ENCODE measurements at places on chromosomes 11 and 22.
A peak's percentile ranks its signal among the peaks of the same experiment; 100 is the strongest.

- no peak for DNase-seq
Observed at GRCh38 chr11:34859496-34859895, 56.7 kb downstream of the APIP start.

DNA sequence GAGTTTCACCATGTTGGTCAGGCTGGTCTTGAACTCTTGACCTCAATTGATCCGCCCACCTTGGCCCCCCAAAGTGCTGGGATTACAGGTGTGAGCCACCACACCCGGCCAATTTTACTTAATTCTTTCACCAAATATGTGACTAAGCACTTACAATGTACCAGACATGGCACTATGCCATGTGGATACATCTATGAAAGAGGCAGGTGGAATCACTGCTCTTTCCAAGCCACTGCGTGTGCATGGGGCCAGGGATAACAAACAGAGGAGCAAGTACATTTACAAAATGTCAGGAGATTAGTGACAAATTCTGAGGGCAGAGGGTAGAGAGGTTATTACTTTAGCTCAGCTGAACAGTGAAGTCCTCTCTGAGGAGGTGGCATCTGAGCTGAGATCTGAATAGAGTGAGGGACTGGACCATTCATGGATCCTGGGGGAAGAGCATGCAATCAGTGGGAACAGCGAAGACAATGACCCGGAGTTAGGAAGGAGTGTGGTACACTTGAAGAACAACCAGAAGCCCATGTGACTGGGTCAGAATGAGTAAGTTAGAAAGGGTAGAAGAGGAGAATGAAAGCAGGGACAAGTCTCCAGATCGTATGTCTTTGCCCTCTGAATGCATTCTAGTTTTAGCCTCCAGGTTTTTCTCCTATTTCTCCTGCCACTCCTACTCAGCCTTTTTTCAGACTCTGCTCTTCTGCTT lies 38.3 kb upstream of the GRAMD1B start:
- DNase-seq = no peak

DNA sequence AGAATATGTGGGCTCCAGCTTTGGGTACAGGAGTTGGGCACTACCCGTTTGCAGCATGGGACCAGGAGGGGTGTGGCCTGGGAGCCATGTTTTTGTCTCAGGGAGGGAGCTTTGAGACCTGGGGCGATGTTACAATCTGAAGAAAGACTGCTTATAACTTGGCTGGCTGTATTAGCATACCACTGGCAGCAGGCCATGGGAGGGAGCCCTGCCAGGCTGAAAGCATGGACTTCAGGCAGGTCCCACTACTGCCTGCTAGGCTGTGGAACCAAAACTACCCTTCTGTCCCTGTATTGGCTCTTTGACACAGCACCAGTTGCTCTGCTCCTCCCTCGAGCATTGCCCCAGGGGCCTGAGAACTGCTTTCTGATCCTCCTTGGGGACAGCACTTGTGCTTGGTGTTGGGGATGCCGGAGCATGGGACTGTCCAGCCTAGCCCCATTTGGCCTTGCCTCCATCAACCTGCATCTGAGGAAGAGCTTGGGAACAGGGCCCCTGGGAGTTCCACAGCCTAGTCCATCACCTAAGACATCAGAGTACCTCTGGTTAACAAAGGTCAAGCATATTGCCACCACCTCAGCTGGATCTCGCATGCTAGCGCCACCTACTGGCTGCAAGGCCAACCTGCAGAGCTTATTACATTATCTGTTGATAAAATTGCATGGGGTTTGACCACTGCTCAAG lies 217.4 kb downstream of the SBF2 start:
- peak; percentile 79 for DNase-seq

DNA sequence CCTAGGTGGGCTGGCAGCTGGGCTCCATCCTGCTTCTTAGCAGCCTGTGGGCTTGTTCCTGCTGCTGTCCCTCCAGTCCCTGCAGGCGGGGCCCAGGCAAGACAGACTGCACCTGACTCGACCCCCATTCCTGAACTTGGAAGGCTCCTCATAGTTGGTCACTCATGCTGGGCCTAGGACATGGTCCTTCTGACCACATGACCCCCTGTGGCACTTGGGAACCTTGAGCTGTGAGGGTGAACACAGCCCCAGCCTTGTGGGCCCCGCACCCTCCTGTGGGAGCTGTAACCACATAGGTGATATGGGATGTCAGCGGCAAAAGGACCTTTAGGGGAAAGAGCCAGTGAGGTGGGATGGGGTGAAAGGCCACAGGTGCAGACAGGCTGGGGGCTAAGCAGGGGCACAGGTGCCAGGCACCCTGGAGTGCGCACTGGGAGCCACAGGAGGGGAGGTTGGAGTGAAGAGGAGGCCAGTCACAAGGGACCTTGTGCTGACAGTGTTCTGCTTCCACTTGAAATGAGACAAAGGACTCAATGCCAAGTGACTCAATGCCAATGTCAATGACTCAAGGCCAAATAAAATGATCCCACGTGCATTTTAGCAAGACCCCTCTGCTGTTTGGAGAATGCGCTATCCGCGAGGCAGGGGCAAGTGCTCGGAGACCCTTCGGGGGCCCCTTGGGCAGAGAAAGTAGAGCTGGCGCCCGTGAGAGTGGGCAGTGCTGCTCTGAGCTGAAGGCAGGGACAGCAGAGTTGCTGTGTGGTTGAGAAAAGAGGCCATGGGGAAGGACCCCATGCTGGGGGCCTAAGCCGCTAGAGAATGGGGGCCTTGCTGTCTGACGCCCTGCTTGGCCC lies 90.7 kb downstream of the MORC2 start:
- DNase-seq = no peak

- peak; percentile 62 for DNase-seq
Observed at GRCh38 chr11:36702330-36703054, 104.5 kb upstream of the RAG2 start.

GRCh38 chr22:17705951-17706900 lies 67.7 kb downstream of the BCL2L13 start:
- DNase-seq = peak; percentile 78

GRCh38 chr22:29040385-29041275 lies 21.0 kb downstream of the C22orf31 start:
- DNase-seq = peak; percentile 88

DNA sequence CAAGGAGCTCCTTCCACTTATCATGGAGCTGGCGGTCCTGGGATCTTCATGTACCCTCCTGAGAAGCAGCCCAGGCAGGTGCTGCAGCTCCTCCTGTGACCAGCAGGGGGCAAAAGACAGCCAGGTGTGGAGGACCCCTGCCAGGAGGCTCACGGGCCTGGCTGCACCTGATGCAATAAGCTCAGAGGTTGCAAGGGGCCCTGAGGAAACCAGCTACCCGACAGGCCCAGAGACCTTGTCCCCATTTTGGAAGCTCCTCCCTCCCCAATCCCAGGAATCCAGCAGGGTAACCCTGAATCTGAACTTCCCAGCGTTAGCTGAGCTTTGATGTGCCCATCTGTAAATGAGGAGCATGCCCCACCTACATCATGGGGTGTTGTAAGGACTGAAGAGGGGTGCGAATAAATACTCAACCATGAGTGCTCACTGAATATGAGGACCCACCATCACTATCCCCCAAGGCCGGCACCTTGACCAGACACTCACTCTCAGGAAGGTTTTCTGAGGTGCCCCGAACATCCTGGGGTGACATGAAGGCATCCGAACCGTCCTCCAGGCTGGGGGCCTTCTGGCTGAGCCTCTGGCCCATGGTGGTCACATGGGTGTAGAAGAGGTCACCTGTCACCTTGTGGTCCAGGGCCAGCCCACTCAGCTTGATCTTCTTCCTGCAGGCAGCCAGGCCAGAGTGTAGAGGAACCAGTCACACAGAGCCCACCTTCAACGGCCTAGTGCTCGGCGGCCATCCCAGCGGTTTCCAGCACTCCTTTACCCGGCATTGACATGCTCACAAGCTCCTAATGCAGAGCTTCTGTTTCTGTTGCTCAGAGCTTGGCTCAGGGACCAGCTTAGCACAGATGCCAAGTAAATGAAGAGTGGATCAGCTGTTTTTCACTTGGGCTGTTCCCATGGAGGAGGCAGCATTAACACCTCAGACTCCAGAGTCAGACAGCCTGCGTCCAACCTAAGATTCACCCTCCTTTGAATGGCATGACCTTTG lies 21.7 kb downstream of the SLC43A1 start:
- peak; percentile 92 for DNase-seq

- no peak for DNase-seq
Observed at GRCh38 chr11:13221722-13222121, 55.9 kb upstream of the BMAL1 start.

GRCh38 chr22:26632422-26633155 lies 10.8 kb downstream of the CRYBA4 start:
- DNase-seq = no peak

- no peak for DNase-seq
Observed at GRCh38 chr22:23553924-23554870, 25.9 kb downstream of the IGLL1 start.

DNA sequence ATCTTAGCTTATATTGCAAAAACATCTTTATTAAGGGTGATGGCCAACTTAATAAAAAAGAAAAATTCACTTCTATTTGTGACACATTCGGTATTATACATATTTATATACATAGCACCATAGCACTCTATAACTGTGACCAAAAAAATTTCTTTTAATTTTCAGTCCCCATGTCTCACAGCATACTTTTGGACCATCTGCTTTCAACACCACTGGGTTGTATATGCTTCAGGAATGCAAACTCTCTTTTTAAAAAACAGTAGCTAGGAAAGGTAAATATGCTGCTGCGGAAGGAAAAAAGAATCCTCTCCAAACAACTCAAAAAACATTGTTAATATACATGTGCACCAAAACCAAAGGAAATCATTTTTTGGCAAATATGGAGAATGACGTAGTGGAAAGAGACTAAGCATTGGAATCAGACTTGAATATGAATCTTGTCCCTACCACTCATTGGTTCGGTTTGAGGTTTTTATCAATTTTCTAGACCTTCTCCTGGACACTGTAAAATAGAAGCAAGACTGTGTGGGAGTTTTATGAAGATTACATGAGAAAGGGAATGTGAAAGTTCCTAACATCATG lies 227.9 kb downstream of the BLID start:
- DNase-seq = no peak

GRCh38 chr11:30859669-30860068 lies 273.5 kb upstream of the MPPED2 start:
- no peak for DNase-seq

DNA sequence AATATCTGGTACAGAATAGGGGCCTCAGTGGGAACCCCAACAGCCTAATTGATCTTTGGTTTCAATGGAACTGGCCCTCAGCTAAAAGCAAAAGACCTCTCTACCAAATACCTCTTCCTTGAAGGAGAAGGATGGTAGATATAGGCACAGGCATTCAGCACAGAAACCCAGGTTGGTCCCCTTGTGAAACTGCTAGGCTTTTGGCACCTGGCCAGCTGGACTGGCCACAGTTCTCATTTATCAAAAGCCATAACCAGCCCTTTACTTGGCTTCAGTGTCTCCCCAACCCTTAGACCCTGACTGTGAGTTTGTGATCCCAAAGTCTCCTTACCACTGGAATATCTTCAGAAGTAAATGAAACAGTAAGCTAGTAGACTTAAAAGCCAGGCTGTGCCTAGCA lies 152.9 kb downstream of the TENM4 start:
- no peak for DNase-seq

- no peak for DNase-seq
Observed at GRCh38 chr11:126547161-126547560, 191.7 kb downstream of the ST3GAL4 start.

DNA sequence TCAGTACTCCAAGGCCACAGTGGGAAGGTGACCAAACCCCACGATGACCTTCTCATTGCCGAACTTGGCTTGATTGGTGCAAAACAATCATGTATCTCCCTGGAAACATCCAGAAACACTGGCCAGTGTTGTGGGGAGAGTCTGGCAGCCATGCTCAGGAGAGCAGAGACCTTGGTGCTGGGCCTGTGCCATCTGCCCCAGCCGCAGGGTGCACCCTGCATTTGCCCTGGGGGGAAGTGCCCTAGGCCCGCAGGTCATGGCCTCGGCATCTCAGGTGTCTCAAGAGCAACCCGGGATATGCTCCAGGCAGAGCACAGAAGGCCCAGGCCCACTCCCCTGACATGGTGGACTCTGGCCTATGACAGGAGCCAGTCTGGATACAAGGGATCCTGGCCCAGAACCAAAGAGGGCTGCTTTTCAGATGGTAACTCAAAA lies 23.7 kb downstream of the ARVCF start:
- no peak for DNase-seq

Data from activated CD4-positive, alpha-beta T cell treated with anti-CD3 and anti-CD28 coated beads, Interleukin-2, amount 10 ng/mL, durations not matched to agents 24 days and 14 days (primary cell).